ENCODE measurements at places on chromosomes 2 and 18.

DNA sequence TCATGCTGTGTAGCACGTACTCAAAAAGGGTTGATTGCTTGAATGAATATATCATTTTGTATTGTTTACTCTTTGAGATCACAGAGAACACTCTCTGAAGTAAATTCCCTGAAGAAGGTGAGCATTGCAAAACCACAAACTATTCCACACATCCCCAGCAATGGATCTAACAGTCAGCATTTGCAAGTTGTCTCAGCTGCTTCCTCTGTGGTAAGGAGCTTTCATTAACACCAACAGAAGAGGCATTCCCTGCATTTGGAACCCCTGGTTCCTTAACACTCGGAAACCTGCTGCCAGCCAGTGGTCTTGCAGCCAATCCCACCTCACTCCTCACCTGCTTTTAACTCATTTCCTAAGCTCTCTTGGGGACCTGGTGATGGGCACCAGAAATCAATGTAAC lies 108.4 kb downstream of the IRS1 start:
- DNase-seq = no peak

GRCh38 chr2:132503701-132504100 lies 87.1 kb downstream of the GPR39 start:
- DNase-seq = no peak

DNA sequence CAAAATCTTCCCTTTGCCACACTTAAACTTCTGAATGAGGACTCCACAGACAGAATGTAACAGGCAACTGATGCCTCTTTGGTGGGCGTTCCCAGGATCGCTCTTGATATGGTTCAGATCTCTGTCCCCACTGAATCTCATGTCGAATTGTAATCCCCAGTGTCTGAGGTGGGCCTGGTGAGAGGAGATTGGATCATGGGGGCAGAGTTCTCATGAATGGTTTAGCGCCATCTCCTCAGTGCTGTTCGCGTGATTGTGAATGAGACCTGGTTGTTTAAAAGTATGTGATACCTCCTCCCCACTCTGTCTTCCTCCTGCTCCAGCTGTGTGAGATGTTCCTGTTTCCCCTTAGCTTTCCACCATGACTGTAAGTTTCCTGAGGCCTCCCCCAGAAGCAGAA lies 111.1 kb upstream of the SLC66A3 start:
- no peak for DNase-seq

DNA sequence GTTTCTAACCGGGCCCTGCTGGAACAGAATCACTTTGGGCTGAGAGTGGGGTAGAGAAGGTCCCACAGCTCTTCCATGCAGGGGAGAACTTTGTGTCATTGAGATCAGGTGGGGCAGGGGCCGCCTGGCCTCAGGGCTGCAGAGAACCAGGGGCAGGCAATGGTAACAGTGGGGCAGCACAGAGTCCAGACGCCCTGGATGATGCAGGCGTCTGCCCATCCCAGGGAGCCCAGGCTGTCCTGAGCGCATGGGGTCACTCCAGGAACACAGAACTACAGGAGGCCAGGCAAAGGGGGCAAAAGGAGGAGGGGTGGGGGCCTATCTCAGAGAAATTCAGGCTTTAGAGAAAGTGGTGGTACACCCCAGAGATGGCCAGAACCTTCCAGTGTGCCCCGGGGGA lies 121.3 kb downstream of the NDUFA10 start:
- DNase-seq = no peak

GRCh38 chr2:214103276-214104001 lies 307.4 kb upstream of the VWC2L start:
- no peak for DNase-seq

GRCh38 chr2:114373591-114373990 lies 68.8 kb upstream of the DPP10 start:
- no peak for DNase-seq

DNA sequence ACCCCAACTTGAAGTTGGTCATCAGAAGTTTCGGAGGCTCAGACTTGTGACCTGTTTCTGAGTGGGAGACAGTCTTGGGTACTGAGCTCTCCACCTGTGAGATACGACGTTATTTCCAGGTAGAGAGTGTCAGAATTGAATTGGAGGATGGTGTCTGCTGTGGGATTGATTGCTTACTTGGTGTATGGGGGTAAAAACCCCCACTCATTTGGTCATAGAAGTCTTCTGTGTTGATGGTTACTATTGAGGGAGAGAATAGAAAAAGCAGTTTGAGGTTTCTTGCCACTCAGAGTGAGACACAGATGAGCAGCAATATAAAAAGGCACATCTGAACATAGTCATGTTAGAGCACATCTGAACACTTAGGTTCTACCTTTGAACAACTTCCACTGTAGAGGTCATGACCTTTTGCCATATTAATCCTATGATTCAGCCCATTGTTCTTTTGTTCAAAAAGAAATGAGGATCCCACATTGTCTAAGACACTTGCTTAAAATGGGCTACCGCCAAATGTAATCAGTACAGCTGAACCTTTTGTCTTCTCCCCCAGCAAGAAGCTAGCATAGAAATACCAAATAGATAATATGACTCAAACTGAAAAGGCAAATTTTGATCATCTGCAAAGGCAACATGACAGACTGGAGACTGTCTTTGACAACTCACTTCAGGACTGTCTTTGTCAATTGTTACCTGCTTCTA lies 73.3 kb downstream of the NAB1 start:
- no peak for DNase-seq

- no peak for DNase-seq
Observed at GRCh38 chr2:33298233-33298632, 178.2 kb upstream of the RASGRP3 start.

DNA sequence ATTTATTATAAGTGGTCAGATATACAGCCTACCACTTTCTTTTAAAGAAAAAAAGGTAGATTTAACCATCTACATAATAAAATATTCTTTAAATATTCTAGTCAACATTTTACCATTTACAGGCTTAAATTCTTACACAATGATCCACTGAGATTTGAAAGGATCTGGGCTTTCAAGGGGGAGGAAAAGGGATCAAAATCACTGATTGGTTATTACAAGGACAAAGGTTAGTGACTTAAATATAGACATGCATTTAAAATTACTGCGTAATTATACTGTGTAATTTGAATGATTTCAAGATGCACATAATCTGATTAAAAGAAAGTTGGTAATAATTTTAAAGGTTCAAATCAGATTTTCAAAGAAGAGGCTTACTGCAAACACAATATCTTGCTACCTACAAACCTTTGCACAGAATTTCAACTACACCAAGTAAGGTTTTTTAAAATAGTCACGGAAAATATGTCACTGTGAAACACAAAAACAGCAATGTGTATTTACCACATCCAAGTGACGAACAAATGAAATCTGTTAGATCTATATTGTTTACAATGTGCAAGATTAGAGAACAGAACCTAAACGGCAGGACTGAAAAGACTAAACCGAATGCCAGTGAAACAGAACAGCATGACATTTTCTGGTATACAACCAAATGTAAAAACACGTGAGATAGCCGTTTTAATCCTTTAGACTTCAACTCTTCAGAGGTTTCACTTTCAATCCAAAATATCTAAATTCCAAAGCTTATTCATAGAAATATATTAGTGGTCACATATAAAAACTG lies 40.8 kb downstream of the RTN4 start:
- no peak for DNase-seq
